Fibroblast of upper back skin (primary cell): ENCODE measurements at places on chromosomes 1 and 21.

GRCh38 chr21:36504067-36505058 is 24.4 kb upstream of the CLDN14 start:
- peak; percentile 56 for DNase-seq

DNA sequence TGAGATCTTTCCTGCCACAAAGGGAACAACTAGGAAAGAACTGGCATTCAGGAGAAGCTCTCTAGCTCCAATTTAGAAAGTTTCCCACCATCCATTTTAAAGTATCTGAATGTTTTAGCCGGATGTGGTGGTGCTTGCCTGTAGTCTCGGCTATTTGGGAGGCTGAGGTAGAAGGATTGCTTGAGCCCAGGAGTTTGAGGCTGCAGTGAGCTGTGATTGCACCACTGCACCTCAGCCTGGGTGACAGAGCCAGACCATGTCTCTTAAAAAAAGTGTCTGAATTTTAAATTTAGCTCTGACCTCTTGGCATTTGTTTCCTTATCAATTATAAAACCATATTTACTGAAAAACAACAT is 67.2 kb downstream of the RPAP2 start:
- DNase-seq = no peak

GRCh38 chr1:212533148-212533517 is 75.4 kb upstream of the ATF3 start:
- no peak for DNase-seq

GRCh38 chr1:16082283-16083038 is 9.0 kb upstream of the FAM131C start:
- peak; percentile 59 for DNase-seq

DNA sequence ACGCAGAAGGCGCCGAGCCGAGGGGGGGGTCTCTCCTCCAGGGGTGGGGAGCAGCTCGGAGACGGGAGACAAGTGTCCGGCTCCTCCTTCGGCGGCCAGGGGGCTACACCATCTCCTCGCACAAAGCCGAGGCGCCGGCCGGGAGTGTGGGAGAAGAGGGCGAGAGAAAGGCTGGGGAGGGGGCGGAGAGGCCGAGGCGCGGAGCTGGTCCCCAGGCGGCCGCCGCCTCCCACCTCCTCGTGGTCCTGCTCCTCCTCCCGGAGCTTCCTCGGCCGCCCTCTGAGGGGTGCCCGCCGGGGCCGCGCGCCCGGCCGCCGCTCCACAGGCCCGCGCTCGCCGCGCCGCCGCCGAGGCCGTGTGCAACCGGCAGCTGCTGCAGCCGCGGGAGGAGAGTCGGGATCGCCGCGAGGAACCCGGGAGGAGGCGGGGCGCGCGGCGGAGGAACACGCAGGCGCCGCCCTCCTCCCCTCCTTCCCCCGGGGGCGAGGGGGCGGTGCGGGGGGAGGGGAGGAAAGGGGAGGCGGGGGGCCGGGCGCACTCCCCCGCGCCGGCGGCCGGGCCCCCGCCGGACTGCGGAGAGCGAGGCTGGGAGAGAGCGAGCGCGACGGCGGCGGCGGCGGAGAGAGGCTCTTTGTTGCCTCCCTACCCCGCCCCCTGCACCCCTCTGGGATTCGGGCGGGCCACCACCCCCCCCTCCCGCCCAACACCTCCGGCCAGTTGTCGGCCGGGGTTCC is at the start of gene ENAH:
TSS of gene ENAH (minus strand) at position 395 of the 734 bp plus-strand sequence. CDS start 433 bp downstream, outside the sequence.
- DNase-seq = peak; percentile 88

GRCh38 chr1:70553567-70553956 is 142.5 kb downstream of the CTH start:
- no peak for DNase-seq

DNA sequence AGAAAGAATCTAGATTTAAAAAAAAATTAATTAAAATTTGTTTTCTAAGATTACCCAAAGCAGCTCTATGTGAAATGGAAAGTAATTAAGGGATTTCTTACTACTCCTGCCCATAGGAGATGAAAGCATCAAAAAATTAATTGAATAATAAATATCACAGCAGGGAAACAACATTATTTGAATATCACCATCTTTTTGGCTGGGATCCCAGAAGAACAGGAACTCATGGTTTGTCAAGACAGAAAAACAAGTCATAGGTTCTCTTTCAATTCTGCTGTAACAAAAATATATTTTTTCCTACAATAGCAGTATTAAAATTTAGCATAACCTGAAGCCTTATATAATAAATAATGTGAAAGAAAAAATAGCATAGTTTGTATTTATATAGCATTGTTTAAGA is 1713.4 kb downstream of the NCAM2 start:
- DNase-seq = no peak

- DNase-seq = peak; percentile 51
Measured at GRCh38 chr1:54081306-54082270, 28.2 kb downstream of the TCEANC2 start.

DNA sequence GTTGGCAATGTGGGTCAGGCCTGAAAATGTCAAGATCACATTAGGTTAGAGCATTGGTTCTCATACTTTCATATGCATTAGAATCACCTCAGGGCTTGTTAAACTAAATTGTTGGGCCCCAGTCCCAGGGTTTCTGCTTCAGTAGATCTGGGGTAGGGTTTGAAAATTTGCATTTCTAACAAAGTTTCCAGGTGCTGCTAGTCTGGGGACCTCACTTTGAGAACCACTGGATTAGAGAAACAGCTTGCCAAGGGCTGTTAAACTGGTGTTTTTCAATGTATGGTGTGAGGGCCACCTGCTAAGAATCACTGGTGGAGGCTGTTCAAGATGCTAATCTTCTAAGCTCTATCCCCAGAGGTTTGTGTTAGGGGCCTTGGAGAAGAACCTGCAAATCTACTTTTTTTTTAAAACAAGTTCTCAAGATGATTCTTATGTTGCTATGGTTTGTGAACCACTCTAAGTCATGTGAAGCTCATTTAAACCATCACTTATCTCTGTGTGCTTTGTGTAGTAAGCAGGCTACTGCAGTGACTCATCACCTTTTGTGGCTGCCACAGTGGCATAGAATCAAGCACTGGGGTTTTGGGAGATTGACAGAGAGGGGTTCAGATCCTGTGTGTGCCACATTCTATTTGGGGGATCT is 152.2 kb downstream of the S1PR1 start:
- DNase-seq = peak; percentile 7

- DNase-seq = peak; percentile 9
Measured at GRCh38 chr1:165562571-165562970, 18.8 kb downstream of the LRRC52 start.

GRCh38 chr1:156162430-156163037 is 9.1 kb downstream of the SEMA4A start:
- no peak for DNase-seq

GRCh38 chr1:217528271-217528670 is 102.6 kb downstream of the GPATCH2 start:
- peak; percentile 42 for DNase-seq

- DNase-seq = no peak
Measured at GRCh38 chr1:226362361-226362760, 45.5 kb downstream of the PARP1 start.

- DNase-seq = no peak
Measured at GRCh38 chr1:201375169-201375568, 2.3 kb downstream of the TNNT2 start.

DNA sequence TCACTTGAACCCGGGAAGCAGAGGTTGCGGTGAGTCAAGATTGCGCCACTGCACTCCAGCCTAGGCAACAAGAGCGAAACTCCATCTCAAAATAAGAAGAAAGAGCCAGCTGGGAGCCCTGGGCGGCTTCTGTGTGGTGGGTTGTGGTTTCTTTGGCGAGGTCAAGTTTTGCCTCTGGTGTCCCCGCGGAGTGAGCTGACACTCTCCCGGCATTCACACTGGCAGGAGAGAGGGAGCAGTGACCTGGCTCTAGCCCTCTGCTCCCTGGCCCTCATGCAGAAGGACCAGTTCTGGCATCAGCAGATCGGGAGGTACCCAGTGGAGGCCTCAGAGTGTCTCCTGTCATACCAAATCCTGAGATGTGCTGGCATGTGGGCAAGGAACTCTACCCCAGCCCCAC is 81.0 kb upstream of the VAMP3 start:
- DNase-seq = no peak

GRCh38 chr1:4270651-4271337 is 370.7 kb upstream of the C1orf174 start:
- DNase-seq = no peak

- peak; percentile 34 for DNase-seq
Measured at GRCh38 chr1:173208146-173208545, 1.0 kb upstream of the TNFSF4 start.

GRCh38 chr1:62181532-62181931 is 13.1 kb upstream of the L1TD1 start:
- DNase-seq = no peak

- no peak for DNase-seq
Measured at GRCh38 chr1:54200519-54200997, 591 bp downstream of the MRPL37 start.

GRCh38 chr1:9486466-9487140 is 52.7 kb upstream of the SLC25A33 start:
- peak; percentile 19 for DNase-seq

DNA sequence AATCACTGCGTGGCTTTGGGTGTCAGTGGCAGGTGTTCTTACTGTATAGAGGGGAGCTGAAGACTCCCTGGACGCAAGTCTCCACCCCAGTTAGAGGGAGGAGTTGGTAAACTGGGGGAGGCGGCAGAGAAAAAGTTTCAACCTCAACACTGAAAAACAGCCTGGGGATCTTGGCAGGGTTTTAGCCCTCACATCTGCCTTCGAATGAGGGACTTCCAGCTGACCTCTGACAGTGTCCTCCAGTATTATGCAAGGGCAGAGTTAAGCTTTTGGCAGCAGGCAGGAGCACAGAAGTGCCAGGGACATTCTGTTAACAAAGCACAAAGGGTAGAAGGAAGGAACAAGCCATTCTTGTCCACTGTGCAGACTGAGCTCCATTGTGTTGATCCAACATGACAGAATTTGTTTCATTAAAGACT is 41.2 kb upstream of the RAB4A start:
- no peak for DNase-seq

DNA sequence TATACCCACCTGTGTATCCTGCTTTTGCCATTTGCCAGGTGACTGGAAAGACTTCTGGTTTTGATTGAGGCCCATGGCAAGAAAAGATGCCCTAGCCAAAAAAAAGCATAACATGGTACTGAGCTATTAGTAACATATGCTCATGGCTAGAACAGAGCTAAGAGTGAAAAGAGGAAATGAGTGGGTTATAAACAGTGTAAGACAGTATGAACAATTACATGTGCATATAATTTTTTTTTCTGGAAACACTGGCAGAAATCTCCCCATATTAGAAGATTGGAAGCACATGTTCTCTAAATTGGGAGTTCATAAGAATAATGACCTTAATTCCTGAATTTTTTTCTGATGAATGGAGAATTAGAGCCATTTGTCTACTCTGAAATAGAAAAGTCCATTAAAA is 41.2 kb upstream of the PDC start:
- DNase-seq = peak; percentile 87

GRCh38 chr1:244436336-244437085 is 15.2 kb downstream of the ADSS2 start:
- no peak for DNase-seq
